NCI-H2029 treated with DMSO at 0.1 percent for 48 hours (cell line): ENCODE measurements at places on chromosomes 6 and 20.

GRCh38 chr20:10307359-10307735 is 88.7 kb downstream of the SNAP25 start:
- no peak for DNase-seq

GRCh38 chr6:81455641-81456040 is 296.8 kb downstream of the TENT5A start:
- no peak for DNase-seq

DNA sequence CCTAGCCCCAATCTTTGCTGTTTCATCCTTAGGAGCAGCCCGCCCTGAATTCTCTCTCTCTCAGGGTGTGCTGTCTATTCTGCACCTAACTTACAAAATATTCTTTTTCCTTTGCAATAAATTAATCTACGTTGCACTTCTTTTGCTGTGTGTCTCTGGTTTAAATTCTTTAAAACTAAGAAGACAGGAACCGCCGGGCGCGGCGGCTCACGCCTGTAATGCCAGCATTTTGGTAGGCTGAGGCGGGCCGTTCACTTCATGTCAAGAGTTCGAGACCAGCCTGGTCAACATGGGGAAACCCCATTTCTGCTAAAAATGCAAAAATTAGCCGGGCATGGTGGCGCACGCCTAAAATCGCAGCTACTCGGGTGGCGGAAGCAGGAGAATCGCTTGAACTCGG is 148.5 kb upstream of the PRSS16 start:
- DNase-seq = no peak

- DNase-seq = peak; percentile 35
Observed at GRCh38 chr6:775863-776262, 82.9 kb upstream of the EXOC2 start.
